ENCODE measurements at places on chromosomes 6 and 20.

- no peak for DNase-seq
These were observed 133.0 kb downstream of the GMPR start for GRCh38 chr6:16371401-16371800.

- no peak for DNase-seq
These were observed 27.1 kb downstream of the DAAM2 start for GRCh38 chr6:39819228-39819627.

- no peak for DNase-seq
These were observed 204.6 kb downstream of the FOXC1 start for GRCh38 chr6:1814279-1814678.

- no peak for DNase-seq
These were observed 1198.4 kb upstream of the CITED2 start for GRCh38 chr6:140572867-140573266.

DNA sequence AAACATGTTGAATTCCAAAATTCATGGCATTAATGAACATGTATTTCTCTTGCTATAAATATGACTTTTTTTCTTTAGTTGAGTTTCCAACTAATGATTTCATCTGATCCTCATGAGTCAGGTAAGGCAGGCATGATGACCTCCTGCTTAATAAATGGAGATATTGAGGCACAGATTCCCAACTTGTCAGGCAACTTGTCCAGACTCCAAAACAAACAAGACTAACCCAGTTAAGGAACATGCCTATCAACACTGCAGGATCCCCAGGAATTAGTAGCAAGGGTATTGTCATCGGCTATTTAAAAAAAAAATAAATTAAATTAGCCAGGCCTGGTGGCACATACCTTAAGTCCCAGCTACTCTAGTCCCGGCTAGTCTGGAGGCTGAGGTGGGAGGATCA, 121.3 kb upstream of the SALL4 start:
- no peak for DNase-seq
